ENCODE measurements at places on chromosomes 7 and 10. TPM values are rescaled to one million over a fixed set of nuclear protein-coding genes. Genes with fewer than 3 reads are reported as not detected.
A peak's percentile ranks its signal among the peaks of the same experiment; 100 is the strongest.

The ASB10 gene
- total RNA-seq: not detected

The TLL2 gene
- under 0.01 TPM for total RNA-seq

The GNG11 gene
- 479 TPM for total RNA-seq

DNA sequence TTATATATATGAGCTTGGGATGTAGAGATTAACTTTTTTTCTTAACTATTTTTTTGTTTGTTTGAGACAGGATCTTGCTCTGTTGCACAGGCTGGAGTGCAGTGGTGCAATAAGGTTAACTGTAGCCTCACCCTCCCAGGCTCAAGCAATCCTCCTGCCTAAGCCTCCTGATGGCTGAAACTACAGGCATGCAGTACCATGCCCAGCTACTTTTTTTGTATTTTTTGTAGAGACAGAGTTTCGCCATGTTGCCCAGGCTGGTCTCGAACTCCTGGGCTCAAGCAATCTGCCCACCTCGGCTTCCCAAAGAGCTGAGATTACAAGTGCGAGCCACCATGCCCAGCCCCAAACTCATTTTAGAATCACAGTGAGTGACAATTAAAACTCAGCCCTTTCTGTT lies 105.2 kb downstream of the CUBN start:
- DNase-seq: no peak

DNA sequence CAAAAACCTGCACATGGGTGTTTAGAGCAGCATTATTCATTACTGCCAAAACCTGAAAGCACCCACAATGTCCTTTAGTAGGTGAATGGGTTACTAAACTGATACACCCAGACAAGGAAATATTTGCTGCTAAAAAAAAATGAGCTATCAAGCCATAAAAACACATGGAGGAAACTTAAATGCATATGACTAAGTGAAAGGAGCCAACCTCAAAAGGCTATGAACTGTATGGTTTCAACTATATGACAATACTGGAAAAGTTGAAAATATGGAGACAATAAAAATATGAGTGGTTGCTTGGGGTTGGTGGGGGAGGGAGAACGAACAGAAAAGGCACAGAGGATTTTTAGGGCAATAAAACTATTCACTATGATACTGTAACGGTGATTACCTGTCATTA lies 291.0 kb downstream of the TNS3 start:
- no peak for DNase-seq

DNA sequence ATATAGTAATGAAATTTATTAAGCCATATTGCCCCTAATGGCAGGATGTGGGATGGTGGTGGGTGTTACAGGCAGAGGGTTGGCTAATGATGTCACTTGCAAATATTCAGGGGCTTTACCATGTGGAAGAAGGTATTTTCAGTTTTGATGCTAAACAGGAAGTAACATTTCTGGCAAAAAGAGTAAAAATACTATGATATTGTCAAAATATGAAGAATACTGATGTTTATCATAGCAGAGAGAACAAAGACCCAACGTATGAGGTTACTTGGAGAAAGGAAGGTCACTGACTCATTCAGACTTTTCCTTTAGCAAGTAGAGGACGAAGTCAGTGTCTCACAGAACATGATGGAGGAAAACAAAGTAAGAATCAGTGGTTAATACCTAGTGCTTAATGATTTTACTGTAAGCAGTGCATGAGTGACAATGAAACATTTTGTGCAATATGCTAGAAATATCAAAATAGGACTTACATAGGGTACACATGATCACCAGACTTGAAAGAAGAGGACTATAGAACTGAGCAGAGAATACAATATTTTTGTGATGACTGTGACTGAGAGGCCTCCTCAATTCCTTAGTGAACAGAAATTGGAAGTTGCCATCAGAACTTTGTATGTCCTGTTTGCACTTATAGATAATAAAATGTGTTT lies 89.7 kb upstream of the STEAP4 start:
- DNase-seq: peak; percentile 82

- DNase-seq: peak; percentile 27
Measured at GRCh38 chr10:28661035-28661434, 16.3 kb upstream of the BAMBI start.

DNA sequence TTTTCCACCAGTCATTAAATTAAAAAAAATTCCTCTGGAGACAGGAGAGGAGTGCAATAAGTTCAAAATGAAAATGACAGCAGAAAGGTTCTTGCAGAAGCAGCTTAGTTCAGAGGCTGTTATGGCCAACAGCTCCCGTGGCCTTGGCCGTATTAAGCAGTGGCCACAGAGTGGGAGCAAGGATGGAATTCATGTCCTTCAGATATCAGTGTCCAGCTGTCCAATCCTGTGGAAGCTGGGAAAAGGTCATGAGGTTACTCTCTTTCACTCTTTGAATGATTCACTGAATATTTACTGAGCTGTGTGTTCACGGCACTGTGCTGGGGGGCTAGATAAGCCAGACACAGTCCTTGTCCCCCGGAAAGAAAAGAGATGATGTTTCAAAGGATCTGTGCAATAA lies 231.8 kb downstream of the BMPER start:
- no peak for DNase-seq

- DNase-seq: peak; percentile 7
Measured at GRCh38 chr7:48255046-48255445, 83.8 kb downstream of the ABCA13 start.

DNA sequence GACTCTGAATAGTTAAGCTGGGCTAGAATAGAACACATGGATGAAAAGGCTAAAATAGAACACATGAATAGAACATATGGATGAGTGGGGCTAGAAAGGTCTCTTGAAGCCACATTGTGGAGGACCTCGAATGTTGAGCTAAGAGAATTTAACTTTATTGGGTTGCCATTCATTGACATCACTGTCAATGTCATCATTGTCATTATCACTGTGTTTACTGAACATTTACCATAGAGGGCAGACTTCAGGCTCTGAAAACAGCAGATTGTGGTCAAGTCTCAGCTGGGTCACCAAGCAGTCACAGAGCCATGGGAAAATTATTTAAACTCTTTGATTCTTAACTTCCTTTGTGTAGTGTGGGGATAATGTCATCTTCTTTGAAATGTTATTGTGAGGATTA lies 80.4 kb downstream of the WDFY4 start:
- DNase-seq: no peak
